HuH-7.5 (cell line): ENCODE measurements at places on chromosomes 12 and 14.

DNA sequence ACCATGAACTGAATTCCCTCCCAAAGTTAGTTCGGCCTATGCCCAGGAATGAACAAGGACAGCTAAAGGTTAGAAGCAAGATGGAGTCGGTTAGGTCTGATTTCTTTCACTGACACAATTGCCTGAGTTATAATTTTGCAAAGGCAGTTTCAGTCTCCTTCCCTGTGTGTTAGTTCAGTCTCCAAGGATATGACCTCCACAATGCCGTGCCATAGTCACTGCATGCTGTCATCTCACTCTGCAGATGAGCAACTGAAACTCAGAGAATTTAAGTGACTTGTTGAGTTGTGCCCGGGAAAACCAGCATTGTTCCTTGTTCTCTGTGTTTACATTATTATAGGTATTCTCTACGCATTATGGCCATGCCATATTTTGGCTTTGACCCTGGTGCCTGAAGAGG, 10.1 kb upstream of the SERPINA1 start:
- DNase-seq, result no peak

DNA sequence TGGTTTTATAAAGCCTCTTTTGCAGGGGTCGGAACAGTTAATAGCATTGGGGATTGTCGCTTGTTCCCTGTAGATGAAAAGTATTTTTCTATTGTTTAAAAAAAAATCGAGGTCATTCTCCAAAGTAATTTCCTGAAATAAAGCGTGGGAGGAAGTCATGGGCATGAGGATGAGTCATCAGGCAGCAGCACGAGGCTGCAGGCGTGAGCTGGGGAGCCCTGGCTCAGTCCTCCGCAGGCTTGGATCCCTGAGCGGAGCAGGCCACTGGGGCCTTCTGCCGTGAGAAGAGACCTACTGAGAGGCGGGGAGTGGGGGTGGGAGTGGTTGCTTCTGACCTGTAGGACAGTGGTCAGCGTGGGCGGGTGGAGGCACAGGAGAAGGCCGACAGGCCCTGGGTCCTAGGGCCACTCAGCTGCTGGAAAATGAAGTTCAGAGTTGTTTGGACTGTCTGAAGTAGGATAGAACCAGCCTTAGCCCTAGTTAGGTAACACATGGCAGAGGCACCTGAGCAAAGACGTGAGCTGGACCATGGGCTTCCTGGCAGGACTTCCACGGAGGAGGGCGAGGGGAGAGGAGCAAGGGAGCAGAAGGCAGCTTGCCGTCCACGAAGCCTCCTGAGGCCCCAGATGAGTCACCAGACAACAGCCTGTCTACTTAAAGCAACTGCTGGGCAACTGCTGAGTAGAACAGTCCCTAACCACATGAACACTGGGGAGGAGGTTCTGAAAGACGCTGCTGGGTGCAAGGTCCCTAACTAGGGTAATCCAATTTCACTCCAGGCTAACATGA, 21.1 kb upstream of the LGALS3 start:
- no peak for DNase-seq

GRCh38 chr14:92603309-92604242, 90.0 kb downstream of the RIN3 start:
- DNase-seq, result no peak

DNA sequence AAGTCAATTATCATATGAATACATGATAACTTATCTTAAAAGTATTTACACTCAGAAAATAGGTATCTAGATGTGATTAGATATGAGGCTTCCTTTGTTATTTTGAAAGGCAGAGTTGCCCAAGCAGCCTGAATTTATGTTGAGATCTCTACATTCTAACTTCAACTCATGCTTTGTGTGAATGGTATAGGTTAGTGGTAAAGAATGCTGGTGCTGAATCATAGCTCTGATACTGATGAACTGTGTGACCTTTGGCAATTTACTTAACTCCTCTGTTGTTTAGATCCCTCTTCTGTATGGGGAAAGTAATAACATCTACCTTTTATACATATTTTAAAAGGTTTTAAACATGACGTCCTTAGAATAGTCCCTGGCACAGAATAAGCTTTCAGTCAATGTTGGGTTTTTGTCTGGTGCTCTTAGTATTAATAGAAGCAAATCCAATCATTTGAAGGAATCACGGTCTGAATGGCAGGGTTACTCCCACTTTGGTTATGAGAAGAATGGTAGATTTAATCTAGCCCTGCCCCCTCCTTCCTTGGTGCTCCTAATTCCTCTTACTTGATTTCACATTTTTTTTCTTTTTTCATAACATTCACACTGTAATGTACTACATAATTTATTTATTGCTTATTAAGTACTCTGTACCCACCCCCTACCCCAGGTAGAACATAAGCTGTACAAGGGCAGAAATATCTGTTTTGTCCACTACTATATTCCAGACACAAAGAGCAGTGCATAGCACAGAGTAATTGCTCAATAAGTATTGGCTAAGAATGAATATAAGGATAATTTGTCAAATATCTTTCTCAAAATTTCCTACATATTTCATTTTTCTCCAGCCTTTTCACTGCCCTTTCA, 203.3 kb upstream of the KRR1 start:
- no peak for DNase-seq

DNA sequence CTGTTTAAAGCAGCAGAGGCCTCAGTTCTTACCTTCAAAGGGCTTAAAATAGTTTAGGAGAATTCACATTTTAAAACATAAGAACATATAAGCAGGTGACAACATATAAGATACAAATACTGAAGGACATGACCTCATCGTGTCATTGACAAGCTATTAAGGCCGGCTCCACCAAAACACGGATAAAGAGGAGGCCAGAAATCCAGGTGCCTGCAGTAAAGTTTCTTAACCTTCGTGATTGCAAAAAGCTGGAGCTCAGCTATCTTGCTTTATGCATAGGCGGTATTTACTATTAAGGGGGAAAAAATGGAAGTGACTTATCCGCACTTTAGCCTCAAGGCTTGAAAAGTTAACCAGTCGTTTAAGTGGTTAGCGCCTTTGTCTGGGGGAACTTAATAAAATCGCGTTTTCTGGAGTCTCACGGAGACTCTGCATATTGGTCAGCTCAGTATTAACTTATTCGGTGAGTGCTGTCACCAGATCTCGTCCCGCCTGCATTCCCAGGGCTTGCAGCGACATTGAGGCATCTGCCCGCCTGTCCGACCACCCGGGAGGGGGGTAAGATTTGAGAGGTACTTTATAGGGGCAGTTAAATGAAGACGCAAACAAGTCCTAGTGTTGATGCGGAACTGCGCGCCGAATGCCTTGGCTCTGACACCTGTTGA, 1.1 kb upstream of the SP1 start:
- DNase-seq, result peak; percentile 22

GRCh38 chr12:80625051-80625450, 82.4 kb upstream of the MYF6 start:
- no peak for DNase-seq

- no peak for DNase-seq
These were observed 16.4 kb upstream of the EVL start for GRCh38 chr14:100048786-100049185.

GRCh38 chr12:6092784-6093722, 31.4 kb downstream of the VWF start:
- no peak for DNase-seq

DNA sequence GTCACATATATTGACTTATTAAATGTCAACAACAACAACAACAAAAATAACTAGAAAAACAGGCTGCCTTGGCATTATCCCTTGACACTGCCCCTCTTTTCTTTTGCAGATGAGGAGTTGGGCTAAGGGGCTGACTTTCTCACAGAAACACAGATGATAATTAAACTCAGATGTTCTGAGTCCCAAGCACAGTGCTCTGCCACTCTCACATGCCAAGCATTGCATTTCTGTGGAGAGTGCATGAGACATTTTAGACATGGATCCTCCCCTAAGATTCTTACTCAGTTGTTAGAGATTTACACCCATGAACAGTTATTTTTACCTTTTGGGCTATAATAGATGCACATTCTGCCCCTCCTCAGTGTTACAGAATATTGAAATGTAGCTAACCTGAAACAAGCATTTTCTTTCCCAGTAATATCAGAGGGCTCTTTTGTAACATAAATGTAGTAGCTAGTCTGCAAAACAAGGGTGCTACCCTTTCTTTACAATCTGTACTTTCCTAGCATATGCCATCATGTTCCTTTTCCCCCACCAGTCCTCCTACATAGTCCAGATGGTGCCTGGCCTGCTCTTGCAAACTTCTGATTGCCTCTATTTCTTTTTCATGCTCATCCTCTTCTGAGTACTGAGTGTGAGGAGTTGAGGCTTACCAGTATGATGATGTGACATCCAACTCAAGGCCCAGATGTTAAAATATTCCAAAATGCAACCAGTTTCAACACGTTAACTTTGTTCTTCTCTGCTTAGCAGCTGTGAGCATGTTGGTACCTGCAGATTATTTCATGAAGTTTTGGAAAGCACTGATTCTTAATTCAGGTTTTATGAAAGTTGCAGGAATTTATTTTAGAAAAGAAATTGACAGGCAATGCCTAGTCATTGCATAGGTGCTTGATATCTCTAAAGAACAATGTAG, 125.0 kb upstream of the ATP2B1 start:
- no peak for DNase-seq

- no peak for DNase-seq
These were observed 63.3 kb downstream of the PPP1R12A start for GRCh38 chr12:79871621-79872020.

- no peak for DNase-seq
These were observed 69.1 kb upstream of the GALNT9 start for GRCh38 chr12:132398386-132398991.

DNA sequence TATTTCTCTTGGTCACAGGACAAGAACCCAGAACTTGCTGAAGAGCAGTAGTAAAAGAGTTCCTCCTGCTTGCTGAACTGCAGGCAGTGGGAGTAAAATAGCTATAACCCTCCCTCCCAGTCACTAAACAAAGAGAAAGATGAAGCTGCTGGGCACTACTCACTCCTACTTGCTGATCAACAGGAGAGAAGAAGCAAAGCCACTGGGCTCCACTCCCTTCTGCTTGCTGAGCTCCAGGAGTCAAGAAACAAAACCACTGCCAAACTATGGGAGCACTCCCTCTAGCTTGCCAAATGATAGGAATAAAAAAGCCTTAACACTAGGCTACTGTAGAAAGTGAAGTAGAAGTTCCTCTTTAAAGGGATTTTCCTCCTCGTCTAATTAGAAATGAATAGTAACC, 155.3 kb downstream of the RASSF9 start:
- DNase-seq, result no peak

- DNase-seq, result peak; percentile 97
These were observed at the start of gene PSME2 for GRCh38 chr14:24146453-24146977. PSME2 (minus strand) TSS chr14:24146610; CDS start chr14:24146581, 29 bp downstream.

- DNase-seq, result no peak
These were observed 233.2 kb downstream of the PHLDA1 start for GRCh38 chr12:75798136-75798926.

- DNase-seq, result no peak
These were observed 523 bp downstream of the WSB2 start for GRCh38 chr12:118060301-118061010.

DNA sequence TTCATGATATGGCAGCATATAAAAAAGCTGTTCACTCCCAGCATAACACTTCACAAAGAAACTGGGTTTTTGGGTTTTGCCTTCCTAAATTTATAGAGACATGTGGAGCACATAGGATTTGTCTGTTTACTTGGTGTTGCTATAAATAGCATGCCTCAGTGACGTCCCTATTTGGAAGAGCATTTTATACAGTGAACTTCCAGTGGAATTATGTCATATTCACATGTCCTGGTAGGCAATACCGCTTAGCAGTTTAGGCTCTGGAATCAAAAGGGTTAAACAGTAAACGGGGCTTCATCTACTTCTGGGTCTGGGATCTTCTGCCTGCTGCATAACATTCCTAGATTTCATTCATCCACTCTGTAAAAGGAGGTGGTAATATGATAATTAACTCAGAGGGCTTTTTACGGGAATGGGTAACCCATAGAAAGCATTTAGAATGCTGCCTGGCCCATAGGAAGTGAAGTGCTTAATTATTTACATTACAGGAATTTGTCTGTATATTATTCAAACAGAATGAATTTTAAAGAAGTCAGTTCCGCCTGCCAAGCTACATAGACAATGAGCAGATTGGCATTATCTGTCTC, 396.1 kb downstream of the TMTC2 start:
- no peak for DNase-seq

GRCh38 chr12:14643251-14643650, 53.1 kb downstream of the GUCY2C start:
- no peak for DNase-seq

- DNase-seq, result peak; percentile 51
These were observed 697 bp upstream of the DNAJC14 start for GRCh38 chr12:55829967-55830600.

DNA sequence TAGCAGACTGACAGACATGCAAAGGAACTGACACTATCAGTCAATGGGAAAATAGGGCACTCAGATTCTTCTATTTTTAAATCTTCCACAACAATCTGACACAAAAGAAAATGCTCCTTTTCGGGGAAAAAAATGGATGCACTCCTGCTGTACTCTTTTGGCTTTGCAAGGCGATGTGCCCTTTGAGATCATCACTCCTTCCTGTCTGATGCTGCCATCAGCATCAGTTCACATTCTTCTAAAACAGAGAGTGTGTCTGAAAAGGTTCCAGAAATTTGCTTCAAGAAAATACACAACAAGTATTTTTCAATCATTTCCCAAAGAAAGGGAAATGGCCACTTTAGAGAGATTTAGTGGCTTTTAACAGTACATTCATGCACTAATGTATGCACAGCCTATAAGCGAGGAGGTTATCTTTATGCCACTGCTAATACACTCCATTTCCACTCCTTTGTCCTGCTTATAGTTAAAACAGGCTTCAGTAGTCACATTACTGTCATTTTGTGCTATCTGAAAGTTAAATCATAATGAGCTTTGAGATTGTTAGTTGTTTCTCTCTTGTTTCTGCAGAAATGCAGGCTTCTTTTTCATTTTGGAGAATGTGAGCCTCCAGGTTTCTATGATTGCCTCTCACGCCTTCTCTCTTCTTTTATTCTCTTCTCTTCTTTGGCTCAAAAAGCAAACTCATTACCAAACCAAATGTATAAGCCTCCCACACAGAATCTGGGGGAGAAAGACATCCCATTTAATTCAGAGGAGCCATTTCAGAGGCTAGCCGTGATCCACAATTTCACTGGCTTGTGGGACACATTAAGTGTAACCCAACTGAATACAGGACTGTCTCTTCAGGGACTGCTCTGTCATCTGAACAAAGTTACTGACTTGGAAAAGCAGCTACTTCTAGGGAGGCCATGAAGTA, 110.9 kb upstream of the CCDC196 start:
- DNase-seq, result no peak

DNA sequence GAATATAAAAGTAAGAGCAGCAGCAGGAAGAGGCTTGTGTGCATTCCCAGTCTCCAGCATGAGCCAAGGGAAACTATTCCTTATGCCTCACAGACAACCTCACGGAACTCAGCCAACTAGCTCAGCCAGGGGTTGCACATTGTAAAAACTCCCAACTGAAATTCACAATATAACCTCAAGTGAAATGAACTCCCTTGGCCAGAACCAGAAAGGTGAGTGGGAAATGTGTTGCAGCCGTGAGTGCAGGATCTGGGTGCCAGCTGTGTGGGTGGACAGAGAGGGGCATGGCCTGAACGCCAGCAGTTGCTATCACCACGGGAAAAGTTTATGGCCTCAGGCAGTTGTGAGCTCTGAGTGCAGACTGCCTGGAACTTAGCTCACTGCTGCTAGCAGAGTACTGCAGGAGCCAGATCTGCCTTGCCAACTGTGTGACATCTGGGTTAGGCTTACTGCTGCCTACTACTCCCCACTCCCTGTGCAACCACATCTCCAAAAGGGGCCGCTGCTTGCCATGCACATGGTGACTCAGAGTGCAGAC, 2.3 kb upstream of the CLEC1A start:
- DNase-seq, result no peak
